ENCODE measurements at places on chromosomes 4 and X. TPM values are rescaled to one million over a fixed set of nuclear protein-coding genes. Genes with fewer than 3 reads are reported as not detected.

DNA sequence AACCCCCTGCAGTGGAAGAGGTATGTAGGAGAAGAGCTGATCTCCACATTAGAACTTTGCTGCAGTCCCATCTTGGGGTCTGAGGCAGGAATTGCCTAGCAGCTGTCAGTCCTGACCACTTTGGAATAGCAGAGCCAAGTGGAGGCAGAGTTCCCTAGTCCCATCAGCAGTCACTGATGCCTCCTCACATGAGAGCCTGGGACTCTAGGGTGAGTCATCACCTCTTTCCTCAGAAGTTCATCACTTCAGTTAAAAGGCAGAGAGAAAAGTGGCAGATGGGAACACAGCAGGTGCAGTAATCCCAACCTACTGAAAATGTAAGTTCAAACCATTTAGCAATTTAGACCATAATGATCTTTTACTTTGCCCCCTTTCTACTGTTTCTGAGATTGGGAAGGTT lies 73.9 kb upstream of the MED14 start:
- DNase-seq = no peak

DNA sequence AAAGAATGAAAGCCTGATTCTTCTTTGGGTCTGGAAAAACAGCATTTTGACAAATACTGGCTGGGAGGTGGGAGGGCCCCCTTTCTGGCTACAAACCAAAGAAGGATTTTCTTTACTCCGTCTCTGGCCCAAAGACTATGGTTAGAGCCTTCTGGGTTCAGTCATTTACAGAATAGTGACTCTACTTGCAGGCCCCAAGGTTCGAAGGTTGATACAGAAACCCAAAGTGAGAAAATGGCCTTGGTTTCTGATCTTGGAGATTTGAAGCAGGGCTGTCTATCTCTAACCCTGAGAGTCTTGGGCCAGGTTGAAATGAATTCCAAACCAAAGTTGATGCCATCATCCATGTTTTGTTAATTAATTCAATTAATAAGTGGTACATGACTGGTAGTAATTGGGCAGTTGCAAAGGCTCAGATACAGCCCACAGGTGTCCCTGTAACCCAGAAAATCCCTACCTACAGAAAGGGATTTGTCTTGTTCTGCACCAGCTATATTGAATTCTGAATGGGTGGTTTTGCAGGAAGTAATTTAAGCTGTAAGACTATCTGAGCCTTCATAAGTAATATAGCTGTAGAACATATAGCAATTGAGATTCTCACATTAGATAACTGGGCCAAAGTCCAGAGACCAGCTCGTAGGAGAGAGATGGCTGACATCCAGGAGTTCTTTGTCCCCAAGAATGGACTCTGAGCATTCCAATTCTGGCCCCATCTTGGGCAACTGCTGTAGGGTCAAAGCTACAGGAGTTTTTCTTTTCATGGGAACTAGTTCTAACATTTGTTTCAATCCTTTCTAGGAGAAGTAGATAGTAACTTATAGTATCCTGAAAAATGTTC lies 34.5 kb downstream of the CHRNA9 start:
- DNase-seq = no peak

DNA sequence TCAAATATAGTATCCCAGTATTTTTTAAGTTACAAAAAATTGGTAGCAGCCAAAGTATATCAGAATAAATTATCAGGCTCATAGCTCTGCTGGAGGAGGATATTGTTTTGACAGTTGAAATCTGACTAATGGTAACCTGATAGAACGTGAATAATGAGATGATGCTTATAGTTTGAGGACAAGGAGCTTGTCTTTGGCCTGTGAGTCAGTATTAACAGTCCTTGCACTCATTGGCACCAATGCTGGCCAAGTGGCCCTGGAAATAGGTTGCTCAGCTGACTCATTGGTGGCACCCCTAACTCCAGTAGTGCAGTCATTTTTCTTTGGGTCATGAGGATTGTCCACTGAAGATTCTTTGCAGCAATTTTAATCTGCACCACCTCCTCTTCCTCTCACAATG lies 203.3 kb upstream of the JADE1 start:
- DNase-seq = no peak

Gene GAGE12H
- total RNA-seq = not detected

GRCh38 chr4:165844161-165844560 lies 28.9 kb upstream of the TLL1 start:
- DNase-seq = no peak

Gene MMRN1
- total RNA-seq = 10.3 TPM

Gene MAGEA2
- total RNA-seq = not detected

Gene MCTS1
- total RNA-seq = 18.2 TPM

DNA sequence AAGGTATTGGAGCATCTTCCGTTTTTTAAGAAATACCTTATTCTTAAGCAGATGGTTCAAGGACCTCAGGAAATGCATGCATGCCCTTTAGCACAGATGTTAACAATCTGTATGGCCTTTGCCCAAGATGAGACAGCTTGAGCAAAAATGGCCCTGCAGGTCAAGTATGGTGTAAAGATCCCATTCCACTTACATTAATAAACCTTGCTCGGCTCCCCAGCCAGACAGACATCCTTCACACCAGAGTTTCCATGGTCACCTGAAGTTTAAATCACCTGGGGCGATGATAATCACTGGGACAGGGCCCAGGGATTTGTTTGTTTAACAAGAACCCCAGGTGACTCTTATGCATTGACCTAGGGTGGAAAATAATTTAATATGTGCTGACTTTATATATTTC lies 287.0 kb upstream of the NOCT start:
- no peak for DNase-seq

Gene GPRIN3
- 1.9 TPM for total RNA-seq

Gene PRRG3
- total RNA-seq = 0.52 TPM

- DNase-seq = no peak
Measured at GRCh38 chrX:46758163-46758955, 559 bp downstream of the SLC9A7 start.

- DNase-seq = peak; percentile 83
Measured at GRCh38 chrX:107710617-107711391, 64.8 kb downstream of the TSC22D3 start.

Gene CXorf65
- total RNA-seq = not detected
